ENCODE measurements at places on chromosomes 7 and 10.

DNA sequence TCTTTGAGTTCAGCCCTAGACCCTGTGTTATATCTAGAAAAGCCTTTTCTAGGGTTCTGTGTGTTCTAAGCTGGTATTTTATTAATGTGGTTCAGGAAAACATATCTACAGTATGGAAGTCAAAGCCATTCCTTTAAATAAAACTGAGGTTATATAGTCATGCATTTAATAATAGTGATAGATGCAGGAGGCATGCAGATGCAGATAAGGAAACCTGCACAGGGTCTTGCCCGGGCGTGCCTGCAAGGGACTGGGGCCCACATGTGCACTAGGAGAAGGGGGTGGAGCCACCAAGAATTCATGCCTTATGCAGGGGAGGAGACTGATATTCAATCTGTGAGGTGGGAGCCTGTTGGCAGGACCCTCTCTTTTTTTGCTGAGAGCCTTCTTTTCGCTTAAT, 171.5 kb downstream of the PRPF18 start:
- no peak for DNase-seq

GRCh38 chr10:103578782-103579382, 85.4 kb downstream of the NEURL1 start:
- no peak for DNase-seq

- no peak for DNase-seq
Observed at GRCh38 chr10:14032406-14032998, 298.2 kb downstream of the FRMD4A start.

DNA sequence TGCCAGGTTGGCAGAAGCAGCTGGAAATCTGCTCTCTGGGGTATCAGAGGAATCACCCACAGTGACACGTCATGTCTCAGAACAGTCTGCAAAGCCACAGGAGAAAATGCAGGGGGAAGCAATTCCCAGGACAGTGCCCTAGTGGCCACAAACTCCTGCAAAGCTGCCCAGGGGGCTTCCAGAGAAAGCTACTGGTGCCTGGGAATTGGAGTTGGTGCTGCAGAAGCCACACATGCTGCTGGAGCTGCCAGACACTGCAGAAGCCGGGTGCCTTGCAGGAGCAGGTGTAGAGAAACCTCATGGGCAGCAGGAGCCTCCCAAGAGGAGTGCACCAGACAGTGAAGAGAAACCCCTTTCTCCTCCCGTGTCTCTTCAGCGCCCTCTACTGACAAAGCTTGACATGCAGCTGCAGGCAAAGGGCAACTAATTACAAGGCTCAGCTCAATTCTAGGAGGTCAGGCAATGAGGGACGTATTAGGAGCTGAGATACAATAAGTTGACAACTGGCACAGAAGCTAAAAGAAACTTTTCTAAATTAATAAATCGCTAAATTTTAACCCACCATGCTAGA, 30.2 kb upstream of the NUB1 start:
- DNase-seq: no peak

DNA sequence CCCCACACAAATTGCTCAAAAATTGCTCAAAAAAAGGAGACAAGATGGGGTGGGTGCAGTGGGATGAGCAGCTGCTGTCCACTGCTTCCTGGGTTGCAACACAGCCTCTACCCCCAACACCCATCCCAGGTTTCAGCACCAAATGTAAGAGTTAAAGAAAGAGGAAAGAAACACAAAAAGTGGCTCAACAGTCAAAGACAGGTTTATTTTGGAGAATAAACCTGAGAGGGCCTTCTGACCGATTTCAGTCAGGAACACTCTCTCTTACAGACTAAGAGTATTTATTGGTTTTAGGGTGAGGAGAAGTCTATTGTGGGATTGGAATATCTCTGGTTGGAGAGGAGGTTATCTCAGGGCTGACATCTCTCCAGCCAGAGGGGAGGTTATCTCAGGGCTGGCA, 28.4 kb downstream of the OR13A1 start:
- no peak for DNase-seq

Data from substantia nigra (tissue), 51 donors.